ENCODE measurements at places on chromosomes 4 and X.

DNA sequence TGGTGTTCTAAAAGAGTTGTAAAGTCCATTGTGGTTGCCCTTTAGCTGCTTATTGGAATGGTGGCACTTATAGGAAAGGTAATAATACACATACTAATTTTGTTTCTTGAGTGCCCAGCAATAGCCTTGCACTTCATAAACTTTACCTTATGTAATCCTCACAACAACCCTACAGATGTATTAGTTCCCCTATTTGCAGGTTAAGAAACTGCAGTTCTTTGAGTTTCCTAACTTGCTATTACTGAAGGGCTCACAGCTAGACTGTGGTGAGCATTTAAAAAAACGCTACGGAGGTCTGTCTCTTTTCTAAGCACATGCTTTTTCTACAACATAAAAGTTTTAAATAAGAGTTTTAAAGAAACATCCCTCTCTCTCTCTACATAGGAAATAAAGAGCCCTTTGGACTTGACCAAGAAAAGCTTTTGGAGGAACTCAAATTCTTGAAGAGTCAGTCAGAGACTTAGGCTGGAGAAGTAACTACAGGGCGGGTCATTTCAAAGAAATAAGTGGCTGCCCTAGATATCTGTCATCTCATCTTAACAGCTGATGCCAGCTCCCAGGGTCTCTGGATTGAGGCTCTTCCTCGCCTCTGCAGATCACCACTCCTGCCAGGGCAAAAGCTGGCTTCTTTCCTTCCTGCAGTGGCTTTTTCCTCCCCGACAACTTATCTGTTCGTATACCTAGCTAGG, 42.0 kb upstream of the FBXW7 start:
- DNase-seq = no peak

- DNase-seq = no peak
Measured at GRCh38 chr4:99886146-99886545, 8.1 kb downstream of the LAMTOR3 start.

GRCh38 chr4:102817021-102817605, 10.2 kb downstream of the UBE2D3 start:
- DNase-seq = no peak

DNA sequence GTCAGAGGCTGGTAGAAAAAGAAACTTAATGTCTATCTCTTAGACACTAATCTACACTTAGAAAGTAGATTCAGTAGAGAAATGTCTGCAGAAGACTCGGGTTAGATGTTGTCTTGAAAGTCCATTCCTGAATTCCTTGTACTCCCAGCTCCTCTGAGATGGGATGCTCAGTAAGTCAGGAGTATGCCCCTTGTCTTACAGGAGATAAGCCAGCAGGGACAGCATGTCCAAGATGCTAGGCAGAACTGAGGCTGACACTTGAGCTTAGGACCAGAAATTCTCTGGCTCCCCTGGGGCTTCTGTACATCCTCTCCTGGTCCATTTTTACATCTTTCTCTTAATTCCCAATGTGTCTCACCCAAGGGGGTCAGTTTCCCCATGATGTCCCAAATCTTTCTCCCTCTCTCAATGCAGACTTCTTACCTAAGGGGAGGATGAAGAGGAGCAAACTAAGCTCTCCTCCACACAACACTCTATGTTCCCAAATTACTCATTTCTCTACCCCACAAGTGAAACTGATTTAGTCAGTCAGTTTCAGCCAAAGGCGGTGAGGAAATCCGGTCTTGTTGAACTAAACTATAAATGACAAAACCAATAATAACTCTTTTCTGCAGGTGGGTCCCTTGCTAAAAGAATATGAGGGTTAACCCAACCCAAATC, 558.2 kb upstream of the DIPK2B start:
- no peak for DNase-seq

- no peak for DNase-seq
Measured at GRCh38 chr4:97665553-97665952, 477.7 kb downstream of the STPG2 start.

DNA sequence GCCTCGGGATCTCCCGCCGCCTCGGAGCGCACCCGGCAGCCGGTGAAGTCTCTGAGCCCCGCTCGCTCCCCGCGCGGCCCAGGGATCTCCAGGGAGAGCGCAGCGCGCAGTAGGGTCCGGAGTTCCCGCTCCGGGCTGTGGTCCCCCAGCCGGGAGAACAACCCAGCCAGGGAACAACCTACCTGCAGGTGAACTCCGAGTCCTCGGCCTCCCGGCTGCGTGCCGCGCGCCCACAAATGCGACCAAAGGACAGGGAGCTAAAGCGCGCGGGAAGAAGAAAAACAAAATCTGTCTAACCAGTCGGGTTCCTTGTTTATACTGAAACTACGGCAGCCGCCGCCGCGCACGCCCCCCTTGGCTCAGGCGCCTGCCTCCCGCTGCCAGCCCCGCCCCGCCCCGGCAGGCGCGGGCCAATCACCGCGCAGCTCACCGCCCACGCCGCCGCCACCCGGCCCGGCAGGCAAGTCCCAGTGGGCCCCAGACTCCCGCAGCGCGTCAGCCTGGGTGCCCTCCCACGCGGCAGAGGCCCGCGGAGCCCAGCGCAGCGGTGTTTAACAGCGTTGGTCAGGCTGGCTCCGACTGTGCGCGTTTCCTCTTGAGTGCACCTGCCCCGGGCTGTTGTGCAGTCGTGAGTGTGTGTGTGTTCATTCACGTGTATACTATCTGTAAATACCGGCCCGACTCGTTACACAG, at the start of gene RASGEF1B:
Gene RASGEF1B (minus strand): TSS at position 320 of the 693 bp plus-strand sequence. CDS start 12,399 bp downstream, outside the sequence.
- peak; percentile 90 for DNase-seq

DNA sequence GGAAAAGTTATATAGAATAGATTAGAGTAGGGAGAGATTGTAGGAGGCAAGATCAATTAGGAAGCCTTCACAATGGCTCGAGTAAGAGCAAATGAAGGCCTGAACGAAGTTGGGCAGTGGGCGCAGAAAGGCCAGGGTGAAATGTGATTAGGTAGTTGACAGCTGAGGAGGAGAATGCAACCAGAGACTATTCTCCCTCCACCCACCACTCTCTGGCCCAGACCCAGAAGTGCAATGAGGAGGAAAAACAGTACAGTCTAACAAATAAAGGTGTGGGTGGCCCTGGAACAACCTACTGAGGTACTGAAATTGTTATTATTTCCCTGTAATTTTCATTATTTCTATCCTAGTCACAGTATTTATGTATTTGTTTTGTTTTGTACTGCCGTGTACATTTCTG, 176.7 kb downstream of the SLC39A8 start:
- DNase-seq = no peak

DNA sequence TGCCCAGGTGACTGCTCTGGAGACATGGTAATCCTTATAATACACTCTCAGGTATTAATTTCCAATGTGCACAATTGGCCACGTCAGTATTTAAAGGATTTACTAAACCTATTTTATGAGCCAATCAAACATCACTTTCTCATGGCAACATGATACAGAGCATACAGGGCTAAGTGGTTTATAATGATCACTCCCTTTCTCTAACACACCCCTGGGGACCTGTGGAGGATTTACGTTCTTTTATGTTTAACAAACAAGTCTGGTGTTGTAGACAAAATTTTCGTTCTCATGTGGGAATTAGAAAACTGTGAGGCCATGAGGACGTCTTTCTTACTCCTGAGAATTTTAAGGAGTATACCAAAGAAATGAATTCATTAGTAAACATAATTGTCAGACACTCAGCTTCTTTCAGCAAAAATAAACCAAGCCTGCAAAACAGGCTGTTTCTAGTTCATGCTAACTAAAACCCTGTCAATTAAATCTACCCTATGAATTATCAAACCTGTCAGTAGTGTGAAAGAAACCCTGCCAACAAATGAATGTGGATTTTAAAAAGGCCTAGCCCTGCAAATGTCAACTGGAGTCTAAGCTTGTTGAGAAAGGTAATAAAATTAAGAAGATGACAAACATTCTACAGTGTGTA, 155.8 kb downstream of the PDGFC start:
- DNase-seq = no peak

- no peak for DNase-seq
Measured at GRCh38 chr4:6222761-6223292, 22.5 kb upstream of the JAKMIP1 start.

- DNase-seq = no peak
Measured at GRCh38 chr4:187666697-187667494, 328.7 kb upstream of the ZFP42 start.

GRCh38 chr4:150238591-150238990, 160.3 kb downstream of the DCLK2 start:
- no peak for DNase-seq

- DNase-seq = no peak
Measured at GRCh38 chrX:49862093-49862492, 17.2 kb upstream of the USP27X start.

DNA sequence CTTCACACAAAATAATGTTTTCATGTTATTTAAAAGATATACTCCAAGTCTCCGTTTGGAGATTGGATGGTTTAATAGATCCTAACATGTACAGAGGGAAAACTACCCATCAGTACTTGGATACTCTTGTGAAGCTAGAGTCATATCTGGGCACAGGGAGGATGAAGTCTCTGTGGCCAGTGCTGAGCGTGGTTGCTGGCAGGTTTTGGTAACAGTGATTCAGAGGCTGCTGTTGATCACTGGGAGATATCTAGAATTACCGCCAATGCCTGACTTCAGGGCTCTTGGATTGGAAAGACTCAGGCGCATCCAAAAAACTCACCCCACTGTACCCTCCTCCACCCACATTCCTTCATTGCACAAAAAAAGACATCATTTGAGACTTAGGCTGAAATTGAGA, 107.2 kb upstream of the PGRMC2 start:
- DNase-seq = no peak

DNA sequence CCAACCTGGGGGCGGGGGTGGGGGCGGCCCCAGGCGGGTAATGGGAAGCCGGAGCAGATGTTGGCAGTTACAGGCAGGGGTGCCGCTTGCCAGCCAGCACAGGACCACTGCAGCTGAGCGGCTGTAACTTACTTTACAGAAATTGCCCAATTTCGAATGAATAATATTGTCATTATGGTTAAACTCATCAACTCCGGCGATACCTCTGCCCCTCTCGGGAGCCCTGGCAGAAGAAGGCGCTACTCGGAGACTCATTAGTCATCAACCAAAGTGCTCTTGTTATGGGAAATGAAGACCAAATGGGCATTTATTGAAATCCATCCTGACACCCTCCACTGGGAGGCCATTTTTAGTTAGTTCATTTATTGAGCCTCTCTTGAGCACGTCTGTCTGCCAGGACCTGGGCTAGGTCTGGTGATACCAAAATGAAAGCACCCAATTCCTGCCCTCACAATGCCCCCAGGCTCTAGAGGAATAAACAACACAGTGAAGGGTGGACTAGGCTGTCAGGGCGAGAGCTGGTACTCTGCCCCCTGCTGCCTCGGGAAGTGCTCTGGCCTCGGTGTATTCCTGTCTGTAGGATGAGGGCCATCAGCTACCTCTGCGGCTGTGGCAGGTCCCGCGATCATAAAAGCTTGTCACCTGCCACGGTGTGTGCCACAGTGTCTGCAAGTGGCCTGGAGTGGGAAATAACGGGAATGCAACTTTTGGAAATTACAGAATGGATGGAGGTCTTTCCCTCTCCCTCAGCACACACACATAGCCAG, 159.1 kb upstream of the PSAPL1 start:
- DNase-seq = no peak

- no peak for DNase-seq
Measured at GRCh38 chr4:65265526-65265925, 404.8 kb downstream of the EPHA5 start.

DNA sequence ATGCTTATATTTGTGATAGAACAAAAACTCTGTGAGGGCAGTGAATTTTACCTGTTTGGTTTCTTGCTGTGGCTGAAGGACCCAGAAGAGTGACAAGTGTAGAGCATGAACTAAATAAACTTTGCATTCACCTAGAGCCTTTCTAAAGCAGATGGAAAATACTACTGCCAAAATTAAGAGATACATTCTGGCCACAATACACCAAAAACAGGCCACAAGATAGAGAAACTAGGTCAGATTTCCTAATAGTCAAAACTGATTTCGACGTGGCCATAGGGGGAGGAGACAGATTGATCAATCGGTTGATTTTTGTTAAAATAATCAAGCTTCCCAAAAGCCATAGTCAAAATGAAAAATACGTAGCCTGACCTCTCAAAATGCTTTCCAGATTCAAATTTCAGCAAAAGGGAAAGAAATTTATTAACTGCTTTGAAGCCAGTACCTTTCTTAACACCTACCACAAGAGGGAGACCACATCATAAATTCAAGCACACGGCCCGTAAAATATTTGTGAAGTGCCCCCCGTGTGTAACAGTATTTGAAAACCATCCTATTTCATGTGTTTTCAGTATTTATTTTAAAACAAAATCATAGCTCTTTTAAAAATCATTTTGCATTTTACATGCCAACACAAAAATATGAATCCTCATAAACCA, 132.4 kb downstream of the CORIN start:
- no peak for DNase-seq

GRCh38 chr4:120801137-120801758, 121.3 kb downstream of the PRDM5 start:
- DNase-seq = no peak

DNA sequence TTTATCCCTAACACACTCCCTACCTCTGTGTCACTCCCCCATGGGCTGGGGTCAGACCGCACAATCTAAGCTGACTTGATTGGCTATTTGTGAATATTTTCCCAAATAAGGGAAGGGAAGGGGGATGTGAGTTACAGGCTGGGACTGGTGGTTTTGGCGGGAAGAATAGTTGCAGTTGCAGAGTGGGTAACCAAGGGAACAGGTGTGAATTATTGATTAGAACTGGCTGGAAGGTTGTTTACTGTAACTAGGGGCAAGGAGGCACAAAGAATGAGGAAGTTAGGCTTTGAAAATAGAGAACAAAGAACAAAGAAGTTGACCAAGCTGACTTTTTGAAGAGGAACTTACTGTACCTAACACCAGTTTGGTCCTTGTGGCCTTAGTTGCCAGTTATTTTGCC, 88.0 kb upstream of the XAGE2 start:
- DNase-seq = no peak

GRCh38 chrX:133723930-133724329, 261.5 kb downstream of the GPC3 start:
- DNase-seq = no peak

DNA sequence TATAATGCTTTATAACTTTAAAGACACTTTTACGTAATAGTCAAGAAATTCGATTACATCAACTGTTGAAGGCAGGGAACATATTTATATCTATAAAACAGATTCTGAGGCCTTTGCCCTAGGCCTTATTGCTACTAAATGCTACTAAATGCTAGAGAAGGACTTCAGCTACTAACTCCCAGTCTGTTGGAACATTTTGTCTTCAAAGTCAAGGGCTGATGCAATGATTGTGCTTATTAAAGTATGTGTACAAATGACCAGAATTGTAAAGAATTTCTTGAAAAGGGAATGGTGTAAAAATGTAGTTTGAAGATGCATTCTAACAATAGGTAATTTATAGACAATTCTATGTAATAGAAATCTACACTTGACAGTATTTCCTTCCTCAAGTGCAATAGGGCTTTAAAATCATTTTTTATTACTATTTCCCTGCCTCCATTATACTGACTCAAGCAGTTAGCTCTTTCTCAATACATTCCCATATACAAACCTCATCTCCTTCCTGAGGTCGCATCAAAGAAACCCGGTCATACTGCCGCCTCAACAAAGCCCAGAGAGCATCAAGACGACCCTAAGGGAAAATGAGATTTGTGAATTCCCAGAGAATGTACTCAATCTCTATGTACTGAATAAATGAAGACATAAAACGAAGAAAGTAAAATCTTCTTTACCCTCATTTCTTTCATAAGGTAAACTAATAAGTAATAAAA, 95.7 kb downstream of the ANTXR2 start:
- no peak for DNase-seq
